ENCODE measurements at places on chromosomes 1 and 21. TPM values are rescaled to one million over a fixed set of nuclear protein-coding genes. Genes with fewer than 3 reads are reported as not detected.

The SMAP2 gene
- 13.8 TPM for total RNA-seq

The NBPF10 gene
- 1.4 TPM for total RNA-seq

The NUDT4B gene
- 25.3 TPM for total RNA-seq

DNA sequence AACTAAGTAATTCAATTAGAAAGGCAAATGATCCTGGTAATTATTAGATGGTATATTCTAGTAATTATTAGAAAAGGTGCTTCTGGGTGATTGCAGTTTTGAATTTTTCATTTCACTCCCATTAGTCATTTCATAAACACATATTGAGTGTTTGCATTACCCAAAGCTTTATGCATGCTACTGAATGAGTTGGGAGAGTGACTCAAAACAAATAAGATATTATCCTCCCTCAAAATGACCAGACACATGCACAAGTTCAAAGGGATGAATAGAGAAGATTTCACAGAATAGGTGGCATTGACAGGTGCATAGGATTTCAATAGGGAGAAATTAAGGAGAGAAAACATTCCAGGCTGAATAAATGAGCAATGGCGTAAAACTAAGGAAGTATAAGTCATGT lies 84.7 kb downstream of the PHTF1 start:
- no peak for DNase-seq

GRCh38 chr1:46113948-46114347 lies 18.5 kb downstream of the PIK3R3 start:
- no peak for DNase-seq

All from kidney epithelial cell (primary cell).